ENCODE measurements at places on chromosomes 1 and 21.

GRCh38 chr1:68320349-68320748 is 88.0 kb upstream of the WLS start:
- DNase-seq, result no peak

- DNase-seq, result peak; percentile 70
Observed at GRCh38 chr21:36330904-36331303, 10.9 kb downstream of the MORC3 start.

DNA sequence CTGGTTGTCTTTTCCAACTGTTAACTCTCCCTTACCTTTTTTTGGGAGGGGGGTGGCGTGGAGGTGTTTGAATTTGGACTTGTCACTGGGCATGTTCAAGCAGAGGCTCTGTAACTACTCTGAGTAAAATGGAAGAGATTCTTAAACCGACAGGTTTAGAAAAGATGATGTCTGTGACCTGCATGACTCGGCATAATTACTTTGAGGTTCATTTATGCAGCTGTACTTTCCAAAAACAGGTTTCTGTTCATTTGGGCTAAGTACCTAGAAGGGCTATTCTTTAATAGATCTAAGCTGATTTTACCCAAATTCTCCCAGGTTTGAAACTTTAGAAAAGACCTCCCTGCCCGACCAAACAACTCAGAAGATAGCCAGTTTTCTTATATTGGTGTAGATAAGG is 80.3 kb downstream of the SLC35A3 start:
- no peak for DNase-seq

DNA sequence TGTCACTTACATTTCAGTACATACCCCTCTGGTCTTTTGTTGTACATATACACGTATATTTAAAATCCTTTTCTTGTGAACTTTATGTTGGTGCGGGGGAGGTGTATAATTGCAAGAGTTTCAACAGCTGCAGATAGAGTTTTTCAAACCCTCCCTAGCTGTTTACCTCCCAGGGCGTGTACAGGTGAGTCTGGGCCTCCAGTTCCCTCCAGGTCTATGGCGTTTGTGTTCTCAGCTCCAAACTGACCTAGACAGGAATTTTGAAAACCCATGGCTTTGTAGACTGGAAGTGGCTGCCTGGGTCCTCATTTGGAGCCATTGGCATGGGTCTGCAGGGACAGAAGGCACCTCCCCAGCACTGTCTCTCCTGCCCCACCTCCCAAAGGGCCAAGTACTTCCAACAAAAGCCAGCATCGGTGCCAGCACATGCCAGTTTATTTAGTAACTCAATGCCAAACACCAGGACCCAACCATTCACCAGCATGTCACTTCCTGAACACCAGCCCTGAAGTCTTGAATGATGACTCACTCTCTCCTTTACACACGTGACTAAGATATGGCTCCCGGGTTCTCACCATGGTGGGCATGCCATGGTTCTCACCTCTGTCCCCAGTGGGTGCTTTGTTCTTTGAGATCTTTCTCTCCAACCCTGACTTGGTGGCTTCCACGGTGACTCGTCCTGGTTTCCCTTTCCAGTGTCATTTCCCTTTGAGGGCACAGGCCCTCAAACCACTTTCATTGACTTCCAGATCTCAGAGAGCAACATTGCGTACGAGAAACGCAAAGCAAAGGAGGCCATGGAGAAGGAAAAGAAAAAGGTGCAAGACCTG is 57.3 kb upstream of the EFHD2 start:
- peak; percentile 95 for DNase-seq

- no peak for DNase-seq
Observed at GRCh38 chr1:153537376-153537730, 1.6 kb upstream of the S100A6 start.

- no peak for DNase-seq
Observed at GRCh38 chr21:41954654-41955499, 1.1 kb upstream of the C2CD2 start.
